ENCODE measurements at places on chromosomes 3 and 15.

DNA sequence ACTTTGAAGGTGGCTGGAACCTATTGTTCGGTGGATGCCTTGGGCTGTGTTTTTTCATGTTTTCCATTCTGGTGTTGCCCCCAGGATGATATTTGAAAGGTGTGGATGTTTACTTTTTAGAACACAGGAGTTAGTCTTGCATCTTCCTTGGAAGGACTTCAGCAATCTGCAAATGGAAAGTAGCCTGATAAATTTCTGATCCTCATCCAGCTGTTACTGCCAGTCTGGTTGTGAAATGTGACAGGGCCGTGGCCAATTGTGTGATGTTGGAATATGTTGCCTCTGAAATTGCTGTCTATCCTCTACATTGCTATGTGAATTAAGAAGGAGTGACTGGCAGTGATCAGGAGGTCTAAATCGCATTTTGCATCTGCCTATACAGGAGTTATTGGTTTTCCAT, 382.5 kb upstream of the C2CD4B start:
- DNase-seq, result no peak

DNA sequence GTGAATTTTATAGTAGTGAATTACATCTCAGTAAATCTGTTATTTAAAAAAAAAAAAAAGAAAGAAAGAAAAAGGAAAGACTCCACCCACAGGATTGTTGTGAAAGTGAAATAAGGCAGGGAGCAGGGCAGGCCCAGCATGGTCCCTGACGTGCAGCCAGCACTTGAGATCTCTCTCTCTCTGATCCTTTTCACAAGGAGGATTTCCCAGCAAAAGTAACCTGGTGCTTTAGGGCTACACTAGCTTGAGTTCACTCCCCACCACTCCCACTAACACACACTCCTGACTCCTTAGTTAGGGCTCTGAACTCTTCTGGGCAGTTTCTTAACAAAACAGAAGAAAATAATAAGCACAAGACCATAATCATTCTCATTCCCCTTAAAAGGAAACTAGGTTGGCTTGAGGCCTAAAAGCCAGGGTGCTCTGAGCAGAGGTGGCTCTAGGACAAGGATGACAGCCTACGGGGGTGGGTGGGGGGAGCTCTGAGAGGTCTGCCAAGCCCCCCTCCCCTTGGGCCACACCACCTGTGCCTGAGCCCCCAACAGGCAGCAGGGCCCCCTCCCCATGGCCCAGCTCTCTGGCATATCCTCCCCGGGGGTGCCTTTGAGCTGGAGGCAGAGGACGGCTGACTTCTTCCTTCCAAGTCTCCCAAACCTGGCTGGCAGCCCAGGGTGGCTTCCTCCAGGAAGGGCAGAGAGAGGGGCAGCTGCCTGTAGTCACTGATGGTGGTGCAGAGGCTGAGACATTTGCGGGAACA, 856 bp downstream of the TMEM40 start:
- peak; percentile 42 for DNase-seq

DNA sequence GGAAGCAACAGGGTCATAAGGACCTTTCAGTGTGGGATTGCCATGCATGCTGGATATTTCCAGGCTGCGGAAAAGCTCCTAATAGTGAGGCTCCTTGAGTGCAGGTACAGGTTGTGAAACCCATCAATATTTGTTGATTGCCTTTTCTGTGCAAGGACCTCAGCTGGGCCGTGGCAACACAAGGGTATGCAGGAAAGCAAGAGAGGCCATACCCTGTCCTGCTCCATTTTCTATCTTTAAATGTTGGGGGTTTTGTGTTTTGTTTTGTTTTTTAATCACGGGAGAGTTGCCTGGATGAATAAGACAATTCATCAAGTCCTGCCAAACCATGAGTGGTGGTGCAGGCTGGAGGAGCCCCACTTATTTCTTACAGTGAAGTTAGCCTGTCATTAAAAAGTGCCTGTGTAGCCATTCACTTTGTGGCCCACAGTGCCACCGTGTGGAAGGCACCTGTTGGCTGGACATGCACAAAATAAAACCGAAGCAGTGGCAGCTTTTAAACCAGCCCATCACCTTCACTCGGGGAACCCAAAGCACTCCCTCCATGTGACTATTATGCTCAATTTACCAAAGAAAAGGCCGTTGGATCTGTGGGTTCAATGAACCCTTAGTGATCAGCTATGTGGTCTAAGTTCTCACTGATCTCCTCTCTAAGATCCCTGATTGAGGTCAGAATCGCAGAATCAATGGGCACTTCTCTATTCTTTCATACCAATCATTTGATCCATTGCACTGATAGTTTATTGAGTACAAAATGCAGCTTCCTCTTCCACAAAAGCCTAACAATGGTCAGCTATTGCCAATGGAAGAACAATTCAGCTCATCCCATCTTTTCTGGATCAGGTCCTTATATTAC, 42.2 kb downstream of the CLDN18 start:
- no peak for DNase-seq

- no peak for DNase-seq
Measured at GRCh38 chr15:37698679-37699078, 235.8 kb upstream of the TMCO5A start.

DNA sequence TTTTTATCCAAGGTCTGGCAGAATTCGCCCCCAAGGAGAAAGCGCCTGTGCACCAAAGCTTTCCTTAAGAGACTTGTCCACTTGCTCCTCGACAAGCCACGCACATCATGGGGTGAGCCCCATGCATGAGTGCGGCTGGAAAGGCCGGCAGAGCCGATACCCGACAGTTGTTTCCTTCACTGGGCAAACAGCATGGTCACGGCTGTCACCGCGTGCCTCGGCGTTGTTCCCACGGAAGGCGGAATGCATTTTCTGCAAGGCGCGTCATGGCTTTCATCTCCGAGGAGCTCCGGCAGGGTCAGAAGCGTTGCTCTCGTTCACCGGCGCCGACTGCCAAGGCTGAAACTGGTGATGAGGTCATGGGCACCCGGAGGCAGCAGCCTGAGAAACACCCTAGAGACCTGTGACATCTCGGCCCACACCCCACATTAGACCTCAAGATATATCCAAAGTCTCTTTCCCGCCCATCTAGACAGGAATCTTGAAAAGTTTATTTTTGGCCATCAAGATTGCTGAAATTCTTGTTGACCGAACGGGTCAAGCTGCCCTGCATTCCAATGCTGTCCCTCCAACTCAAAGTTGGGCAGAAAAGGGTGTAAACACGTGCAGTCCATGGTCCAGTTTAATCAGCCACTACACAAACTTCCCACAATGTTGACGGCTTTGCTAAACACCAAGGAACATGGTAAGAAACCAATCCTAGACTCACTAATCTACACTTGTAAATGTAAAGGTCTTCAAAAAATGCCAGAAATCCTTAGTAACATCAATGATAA, 604 bp upstream of the TJP1 start:
- no peak for DNase-seq

DNA sequence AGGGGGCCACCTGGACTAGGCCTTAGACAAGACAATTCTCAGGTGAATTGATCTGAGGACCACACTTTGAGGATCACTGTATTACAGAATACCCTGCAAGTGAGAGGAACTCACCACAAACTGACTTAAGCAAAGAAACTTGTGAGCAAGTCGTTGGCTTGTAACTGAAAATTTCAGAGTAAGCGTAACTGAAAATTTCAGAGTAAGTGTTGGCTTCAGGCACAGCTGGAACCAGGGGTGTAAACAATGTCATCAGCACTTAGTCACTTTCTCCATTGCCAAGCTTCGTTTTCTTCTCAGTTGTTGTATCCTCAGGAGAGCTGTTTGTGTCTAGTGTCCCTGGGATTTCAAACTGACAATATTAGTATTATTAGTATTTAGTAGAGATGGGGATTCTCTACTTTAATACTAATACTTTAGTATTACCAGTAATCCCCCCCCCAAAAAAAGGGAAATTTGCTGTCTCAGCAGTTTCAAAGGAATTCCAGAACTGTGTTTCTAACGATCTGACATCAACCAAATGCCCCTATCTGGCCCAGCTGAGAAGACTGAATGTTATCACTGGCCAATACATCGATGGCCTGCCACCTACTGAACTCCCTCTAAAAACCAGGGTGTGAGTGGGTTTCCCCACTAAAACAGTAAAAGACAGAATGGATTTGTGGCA, 474.4 kb downstream of the NTRK3 start:
- DNase-seq, result no peak

DNA sequence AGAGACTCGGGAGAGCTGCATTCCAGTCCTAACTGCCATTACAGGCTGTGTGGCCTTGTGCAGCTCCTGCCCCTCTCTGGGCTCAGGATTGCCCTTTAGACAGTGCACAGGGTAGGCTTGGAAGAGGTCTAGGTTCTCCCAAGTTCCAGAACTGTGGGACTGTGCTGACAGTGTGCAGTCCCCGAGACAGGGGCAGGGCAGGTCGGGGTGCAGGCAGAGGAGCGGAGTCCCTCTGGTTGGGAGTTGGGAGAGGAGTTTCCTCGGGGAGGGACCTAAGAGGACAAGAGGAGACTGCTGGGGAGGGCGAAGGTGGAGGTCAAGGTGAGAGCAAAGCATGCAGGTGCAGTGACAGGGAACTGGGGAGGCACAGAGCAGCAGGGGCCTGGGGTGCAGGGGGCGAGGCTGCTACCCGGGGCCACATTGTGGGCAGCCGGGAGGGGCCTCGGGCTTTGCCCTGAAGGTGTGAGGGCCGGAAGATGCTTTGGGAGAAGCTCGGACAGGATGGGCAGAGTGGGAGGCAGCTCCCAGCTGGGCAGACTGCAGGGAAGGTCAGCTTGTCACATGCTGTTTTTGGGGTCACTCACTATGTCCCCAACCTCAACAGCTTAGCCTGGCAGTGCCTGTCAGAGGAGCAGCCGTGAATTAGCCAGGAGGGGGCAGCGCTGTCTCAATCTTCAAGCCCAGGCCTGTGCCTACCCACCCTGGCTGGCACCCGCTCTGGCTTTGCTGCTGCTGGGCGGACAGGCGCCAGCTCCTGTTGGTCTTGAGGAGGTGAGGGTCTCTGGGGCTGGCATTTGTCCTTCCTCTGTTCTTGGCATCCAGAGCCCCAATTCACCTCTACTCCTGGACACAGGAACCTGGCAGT, 15.4 kb upstream of the CSPG4 start:
- no peak for DNase-seq

DNA sequence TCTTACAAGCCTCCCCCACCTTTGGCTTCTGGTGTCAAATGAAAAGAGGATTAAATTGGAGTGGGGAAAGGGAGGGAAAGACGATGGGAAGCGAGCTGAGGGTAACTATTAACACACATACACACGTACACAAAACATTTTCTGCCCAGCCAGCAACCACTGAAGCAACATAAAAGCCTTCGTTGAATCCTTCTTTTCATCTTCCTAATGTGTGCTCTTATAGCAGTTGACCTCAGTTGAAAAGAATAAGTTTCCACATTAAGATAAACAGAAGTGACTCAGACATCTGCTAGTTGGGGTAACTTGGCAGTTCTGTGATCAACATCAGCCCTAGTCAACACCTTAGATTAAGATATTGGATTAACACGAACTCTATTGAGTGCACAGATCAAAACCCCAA, 558.5 kb downstream of the MECOM start:
- DNase-seq, result no peak

DNA sequence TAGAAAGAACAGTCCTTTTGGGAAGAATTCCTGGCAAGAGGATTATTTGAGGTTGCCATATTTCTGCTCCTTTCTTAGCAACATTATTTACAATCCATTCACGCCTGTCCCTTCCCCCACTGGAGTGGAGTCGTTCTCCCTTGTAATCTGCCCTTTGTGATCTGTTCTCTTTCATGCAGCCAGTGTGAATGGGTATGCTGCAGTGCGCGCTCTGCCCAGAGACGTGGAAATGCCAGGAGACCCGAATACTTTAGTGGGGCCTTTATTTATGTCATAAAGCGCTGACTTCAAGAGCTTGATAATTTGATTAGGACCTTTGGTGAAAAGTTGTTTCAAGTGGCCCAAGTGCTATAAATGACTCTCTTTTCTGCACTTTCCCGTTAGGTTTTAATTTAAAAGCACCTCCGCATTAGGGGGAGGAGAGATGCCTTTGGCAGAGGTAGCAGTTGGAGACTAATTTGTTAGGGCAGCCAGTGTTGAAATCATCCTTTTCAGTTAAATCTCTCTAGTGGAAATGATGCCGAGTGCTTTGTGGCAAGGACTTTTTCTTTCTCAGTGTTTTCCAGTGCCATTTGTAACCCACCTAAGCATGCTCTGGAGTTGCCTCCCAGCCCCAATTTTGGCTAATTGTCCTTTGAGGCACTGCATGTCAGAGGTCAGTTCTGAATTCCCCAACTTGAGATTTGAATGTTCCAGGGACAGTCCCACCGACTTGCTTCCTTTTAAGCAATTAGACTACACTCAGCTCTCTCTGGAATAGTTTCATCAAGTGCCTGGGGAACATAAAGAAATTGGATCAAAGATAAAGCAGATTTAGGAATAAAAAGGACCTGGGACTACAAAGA, 52.4 kb downstream of the PSMD6 start:
- no peak for DNase-seq

- no peak for DNase-seq
Measured at GRCh38 chr15:92112180-92112579, 258.7 kb downstream of the SLCO3A1 start.

GRCh38 chr3:43025423-43025822, 46.3 kb downstream of the GASK1A start:
- DNase-seq, result no peak

GRCh38 chr15:39738998-39739397, 43.6 kb downstream of the FSIP1 start:
- no peak for DNase-seq

DNA sequence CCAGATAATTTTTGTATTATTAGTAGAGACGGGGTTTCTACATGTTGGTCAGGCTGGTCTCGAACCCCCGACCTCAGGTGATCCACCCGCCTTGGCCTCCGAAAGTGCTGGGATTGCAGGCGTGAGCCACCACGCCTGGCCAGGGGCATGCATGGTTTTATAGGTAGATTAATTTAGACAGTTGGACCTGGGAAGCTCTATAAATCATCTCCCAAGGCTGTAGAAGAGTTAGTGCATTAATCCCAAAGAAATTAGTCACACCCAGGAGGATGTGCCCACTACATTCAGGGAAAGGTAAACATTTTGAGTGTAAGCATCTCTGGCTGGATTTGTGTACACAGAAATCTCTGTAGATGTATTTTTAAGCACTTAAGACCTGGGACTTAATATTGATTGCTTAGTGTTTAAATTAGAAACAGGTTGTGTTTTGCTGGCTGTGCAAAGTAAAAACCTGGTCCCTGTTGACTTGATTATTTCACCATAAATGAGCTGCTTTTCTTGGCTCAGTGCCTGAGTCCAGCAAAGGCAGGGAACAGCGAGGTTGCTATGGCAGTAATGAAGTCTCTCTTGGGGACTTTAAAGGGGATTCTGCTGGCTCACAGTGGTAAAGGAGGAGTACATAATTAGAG, 19.2 kb downstream of the EXOSC7 start:
- no peak for DNase-seq

- no peak for DNase-seq
Measured at GRCh38 chr3:196793246-196793645, 53.6 kb downstream of the PAK2 start.

DNA sequence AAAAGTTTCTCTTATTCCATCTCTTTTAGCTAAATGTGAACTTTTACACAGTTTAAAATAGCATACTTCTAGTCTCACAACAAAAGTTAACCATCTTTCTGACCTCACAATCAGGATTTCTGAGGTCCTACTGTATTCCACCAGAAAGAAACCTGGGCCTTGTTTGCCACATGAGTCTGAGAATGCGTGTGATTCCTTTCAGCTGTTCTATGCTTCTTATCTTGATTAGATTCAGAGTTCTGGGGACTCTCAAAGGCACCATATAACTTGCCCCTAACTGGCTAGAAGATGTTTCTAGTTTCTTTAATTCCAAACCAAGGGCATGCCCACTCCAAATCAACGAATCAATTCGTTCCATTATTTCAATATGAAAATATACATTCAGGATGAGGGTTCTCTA, 131.1 kb downstream of the ATP8B4 start:
- DNase-seq, result no peak

GRCh38 chr3:42271786-42272185, 5.8 kb upstream of the CCK start:
- DNase-seq, result no peak

- no peak for DNase-seq
Measured at GRCh38 chr15:65991721-65992483, 122.6 kb downstream of the RAB11A start.
